ENCODE measurements at places on chromosomes 6 and 20.

DNA sequence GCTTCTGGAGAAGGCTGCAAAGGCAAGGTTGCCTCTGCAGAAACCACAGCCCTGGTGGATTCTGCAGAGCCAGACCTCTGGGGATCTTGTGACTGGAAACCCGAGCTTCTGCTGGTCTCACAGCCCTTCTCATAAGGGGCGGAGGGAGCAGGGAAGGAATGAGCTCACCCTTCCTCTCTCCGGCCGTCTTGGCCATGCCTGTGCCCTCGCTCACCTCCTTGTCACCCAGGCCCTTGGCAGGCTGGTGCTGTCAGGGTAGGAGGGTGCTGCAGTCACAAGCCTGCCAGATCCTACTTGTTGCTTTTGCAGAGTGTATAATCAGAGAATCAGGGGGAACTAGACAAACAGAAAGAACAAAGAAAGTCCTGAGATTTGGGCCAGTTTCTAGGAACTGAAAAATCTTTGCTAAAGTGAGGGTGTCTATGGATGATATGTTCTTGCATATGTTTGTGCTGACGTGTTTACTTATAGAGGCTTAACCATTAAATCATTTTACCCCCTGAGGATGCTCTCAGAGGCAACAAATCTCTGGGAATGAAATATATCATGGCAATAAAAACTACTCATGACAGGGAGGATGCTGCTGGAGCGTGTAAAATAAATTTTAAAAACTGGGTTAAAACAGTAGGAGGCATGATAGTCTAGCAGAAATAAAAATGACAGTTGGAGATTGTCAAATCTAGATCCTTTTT lies 244.9 kb upstream of the SOX4 start:
- no peak for DNase-seq

DNA sequence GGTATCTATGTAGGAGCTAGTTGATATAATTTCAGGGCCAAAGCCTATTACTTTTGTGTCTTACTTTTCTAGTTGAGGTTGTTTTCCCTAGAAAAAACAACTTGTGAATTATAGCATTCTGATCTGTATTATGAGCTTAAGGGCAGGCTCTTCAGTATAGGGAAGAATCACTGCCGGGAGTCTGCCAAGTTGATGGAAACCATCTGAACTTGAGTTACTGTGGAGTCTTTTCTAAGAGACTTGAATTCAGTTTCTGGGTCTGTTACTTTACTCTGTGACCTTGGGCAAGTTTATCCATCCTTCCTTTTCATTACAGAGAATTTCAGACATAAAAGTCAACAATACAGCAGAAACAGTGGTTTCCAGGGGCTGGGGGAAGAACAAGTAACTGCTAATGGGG lies 2.1 kb upstream of the CASS4 start:
- DNase-seq = no peak

- DNase-seq = peak; percentile 60
Observed at GRCh38 chr6:11381801-11382513, 149.5 kb upstream of the NEDD9 start.

GRCh38 chr6:19438566-19439353 lies 398.4 kb upstream of the ID4 start:
- DNase-seq = no peak

DNA sequence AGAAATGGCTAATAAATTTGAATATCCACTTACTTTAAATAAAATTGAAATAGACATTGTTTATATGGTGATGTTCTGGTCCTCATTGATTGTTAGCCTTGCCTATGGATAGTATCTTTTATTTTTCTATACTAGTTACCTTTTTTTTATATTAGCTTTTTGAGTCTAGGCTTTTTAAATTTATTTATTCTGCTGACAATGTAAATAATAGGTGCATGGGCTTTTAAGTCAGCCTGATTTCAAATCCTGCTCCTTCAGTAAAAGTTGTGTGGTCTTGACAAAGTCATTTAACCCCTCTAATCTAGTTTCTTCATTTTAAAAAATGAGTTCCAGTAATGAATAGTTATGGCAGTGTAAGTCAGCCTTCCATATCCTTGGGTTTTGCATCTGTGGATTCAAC lies 38.6 kb downstream of the FAM162B start:
- DNase-seq = no peak

- DNase-seq = no peak
Observed at GRCh38 chr6:5208471-5208971, 52.2 kb downstream of the LYRM4 start.

- DNase-seq = no peak
Observed at GRCh38 chr6:112434896-112435435, 87.8 kb downstream of the RFPL4B start.

DNA sequence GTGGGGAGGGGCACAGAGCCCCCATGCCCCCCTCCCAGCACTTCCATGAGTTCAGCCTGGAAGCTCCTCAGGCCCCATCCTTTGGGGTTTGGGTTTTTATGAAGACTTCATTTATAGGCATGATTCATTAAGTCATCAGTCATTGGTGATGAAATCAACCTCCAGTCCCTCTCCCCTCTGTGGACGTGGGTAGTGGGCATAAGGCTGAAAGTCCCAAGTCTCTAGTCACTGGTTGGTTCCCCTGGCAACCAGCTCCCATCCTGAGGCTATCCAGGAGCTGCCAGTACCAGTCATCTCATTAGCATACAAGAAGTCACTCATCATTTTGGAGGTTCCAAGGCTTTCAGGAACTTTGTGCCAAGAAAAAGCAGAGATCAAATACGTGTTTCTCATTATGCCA lies 9.2 kb downstream of the TGM3 start:
- DNase-seq = no peak

DNA sequence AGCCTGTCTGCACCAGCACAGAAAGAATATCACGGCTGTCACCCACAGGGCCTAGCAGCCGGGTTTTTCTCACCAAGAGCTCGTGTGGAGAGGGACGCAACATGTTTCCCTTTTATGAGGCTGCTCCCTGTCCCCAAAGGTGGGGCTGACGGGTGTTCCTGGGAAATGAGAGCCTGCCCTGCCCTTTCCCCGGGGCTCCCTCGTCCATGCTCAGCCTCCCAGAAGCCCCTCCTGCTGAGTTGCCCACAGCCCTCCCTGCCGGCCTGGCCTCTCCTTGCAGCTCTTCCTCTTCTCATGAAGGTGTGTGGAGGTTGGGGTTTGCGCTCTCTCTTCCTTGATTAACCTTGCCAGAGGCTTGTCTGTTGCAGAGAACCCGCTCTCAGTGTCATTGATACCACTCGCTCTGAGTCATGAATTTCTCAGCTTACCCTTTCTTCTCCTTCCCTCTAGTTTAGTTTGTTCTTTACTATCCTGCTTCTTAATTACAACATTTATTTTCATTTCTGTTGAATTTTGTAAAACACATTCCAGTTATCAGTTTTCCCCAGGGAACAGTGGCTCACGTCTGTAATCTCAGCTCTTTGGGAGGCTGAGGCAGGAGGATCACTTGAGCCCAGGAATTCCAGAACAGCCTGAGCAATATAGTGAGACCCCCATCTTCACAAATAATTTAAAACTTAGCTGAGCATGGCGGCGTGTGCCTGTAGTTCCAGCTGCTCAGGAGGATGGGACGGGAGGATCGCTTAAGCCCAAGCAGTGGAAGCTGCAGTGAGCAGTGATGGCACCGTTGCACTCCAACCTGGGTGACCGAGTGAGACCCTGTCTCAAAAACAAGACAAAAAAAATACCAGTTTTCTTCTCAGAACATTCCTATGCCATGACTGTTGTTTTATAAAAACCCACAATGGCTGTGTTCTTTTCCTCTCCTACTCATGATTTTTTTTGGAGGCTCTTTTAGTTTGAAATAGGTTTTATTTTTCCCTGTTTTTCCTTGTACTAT lies 103.8 kb downstream of the TMEM242 start:
- DNase-seq = no peak

DNA sequence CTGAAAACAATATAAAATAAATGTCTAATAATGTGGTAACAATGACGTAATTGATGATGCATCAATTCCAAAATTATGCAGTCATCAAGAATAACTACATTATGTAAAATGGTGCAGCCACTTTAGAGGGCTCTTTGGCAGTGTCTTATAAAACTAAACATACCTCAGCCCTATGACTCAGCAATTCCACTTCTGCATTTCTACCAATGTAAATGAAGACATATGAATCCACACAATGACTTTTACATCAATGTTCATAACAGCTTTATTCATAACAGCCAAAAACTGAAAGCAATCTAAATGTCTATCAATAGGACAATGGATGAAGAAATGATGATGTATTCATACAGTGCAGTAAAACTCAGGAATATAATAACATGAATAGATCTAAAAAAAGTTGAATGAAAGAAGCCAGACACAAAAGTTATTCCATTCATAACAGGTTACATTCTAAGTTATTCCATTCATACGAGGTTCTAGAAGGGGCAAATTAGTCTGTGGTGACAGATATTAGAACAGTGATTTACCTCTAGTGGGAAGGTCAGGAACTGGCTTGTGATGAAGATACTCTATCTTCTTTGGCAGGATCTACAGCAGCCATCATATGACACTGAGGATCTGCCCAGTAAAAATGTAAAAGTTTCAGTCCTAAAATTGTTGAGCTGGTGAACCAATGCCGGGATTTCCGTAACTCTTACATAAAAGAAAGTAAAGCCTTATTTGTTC lies 396.1 kb downstream of the PLCB1 start:
- DNase-seq = no peak

DNA sequence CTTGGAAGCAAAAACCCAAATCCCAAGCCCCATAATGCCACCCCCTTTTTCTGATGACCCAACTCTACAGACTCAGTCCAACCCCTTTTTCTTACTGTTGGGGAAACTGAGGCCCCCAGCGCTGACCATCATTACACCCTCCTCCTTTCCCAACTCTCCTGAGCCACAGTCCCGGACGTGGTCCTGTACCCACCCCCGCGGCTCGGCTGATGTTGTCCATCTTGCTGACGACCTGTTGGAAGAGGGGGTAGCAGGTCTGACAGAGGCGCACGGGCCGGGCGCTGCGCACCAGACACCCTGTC lies 533 bp downstream of the OSTM1 start:
- no peak for DNase-seq

DNA sequence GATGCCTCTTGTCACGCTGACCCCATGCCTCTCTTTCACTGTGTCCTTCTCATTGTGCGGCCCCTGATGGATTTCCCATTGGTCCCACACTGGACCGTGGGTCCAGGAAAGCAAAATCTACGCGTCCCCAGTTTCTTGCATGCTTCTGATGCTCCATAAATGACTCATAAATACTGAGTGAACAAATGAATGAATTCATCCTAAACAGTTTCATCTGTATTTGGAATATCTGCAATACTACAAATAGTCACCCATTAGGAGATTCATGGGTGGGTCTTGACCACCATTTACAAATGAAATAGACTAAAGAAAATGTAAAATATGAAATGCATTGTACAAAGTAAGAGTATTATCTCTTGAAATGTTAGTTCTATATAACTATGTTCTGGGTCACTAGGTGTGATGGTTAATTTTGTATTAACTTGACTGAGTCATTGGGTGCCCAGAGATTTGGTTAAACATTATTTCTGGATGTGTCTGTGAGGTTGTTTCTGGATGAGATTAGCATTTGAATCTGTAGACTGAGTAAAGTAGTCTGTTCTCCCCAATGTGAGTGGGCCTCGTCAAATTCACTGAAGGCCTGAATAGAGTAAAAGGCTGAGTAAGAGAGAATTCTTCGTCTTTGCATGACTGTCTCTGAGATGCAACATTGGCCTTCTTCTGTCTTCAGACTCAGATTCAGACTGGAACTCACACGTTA lies 448.7 kb downstream of the PREX1 start:
- DNase-seq = no peak

- DNase-seq = no peak
Observed at GRCh38 chr6:34131326-34132290, 14.3 kb downstream of the GRM4 start.

- no peak for DNase-seq
Observed at GRCh38 chr6:130381459-130382380, 15.9 kb downstream of the TMEM200A start.

- no peak for DNase-seq
Observed at GRCh38 chr6:158955255-158955654, 44.7 kb downstream of the RSPH3 start.

GRCh38 chr6:2168480-2168879 lies 76.9 kb downstream of the GMDS start:
- DNase-seq = no peak

GRCh38 chr6:136669299-136669699 lies 119.1 kb upstream of the MAP7 start:
- DNase-seq = no peak

GRCh38 chr6:166707045-166707444 lies 80.0 kb upstream of the RPS6KA2 start:
- no peak for DNase-seq

DNA sequence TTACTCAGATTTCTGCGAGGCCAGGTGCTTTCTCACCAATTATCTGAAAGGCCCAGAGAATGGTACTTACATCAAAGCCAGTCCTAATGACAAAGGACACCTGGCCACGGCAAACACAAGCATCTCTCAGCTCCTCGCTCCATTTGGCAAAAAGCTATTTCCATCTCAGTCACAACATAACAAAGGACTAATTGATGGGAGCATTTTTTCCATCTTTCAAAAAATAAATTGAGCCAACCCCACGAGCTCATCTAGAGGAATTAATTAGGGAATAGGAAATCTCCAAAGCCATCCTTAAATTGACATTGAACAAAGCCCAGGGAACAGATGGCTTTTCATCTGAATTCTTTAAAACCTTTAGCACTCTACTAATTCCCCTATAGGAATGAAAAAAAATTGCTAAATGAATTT lies 236.7 kb downstream of the HAO1 start:
- no peak for DNase-seq

GRCh38 chr20:15945289-15945688 lies 628.0 kb downstream of the KIF16B start:
- no peak for DNase-seq

- no peak for DNase-seq
Observed at GRCh38 chr6:33733709-33734007, 13.0 kb downstream of the IP6K3 start.

DNA sequence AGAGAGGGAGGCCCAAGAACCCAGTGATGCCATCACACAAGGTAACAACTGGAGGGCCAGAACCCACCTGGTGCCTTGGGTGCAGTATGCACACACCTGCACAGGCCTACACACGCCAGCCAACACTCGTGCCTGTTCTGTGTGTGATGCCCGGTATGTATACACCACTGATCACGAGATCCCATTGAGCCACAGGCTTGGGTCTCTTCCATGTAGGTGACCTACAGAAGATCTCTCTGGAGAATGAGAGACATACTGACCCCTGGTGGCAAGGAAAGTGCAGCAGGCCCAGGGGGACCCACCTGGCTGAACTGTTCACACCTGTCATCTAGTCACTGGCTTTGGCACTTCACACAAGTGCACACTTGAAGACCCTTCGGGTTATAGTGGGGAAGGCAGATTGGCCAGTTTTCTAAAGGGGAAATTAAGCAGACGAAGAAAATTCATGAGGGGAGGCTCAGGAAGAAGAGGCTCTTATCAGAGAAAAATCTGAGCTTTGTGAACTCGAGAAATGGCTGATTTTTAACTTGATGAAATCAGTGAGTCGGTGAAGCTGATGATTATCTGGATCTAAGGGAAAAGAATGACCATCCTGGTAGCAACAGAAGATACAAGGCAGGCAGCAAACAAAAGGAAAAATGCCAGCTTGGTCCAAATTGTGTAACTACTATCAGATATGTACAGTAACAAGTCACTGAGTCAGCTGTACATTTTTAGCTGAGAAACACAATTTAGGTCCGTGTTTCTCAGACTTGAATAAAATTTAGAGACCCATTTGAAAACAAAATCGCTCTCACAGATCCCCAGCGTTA lies 69.1 kb upstream of the PBOV1 start:
- DNase-seq = peak; percentile 21

GRCh38 chr6:158191761-158192160 lies 23.6 kb downstream of the GTF2H5 start:
- no peak for DNase-seq
